Left lobe of liver (tissue), 2 donors: ENCODE measurements at places on chromosomes 7 and 10.
A peak's percentile ranks its signal among the peaks of the same experiment; 100 is the strongest.

- no peak for DNase-seq
These were observed 44.3 kb upstream of the PPP1R17 start for GRCh38 chr7:31642681-31643115.

- DNase-seq, result no peak
These were observed 25.2 kb downstream of the CREB3L2 start for GRCh38 chr7:137976696-137977095.

- DNase-seq, result no peak
These were observed 33.3 kb upstream of the NMT2 start for GRCh38 chr10:15201589-15202300.

DNA sequence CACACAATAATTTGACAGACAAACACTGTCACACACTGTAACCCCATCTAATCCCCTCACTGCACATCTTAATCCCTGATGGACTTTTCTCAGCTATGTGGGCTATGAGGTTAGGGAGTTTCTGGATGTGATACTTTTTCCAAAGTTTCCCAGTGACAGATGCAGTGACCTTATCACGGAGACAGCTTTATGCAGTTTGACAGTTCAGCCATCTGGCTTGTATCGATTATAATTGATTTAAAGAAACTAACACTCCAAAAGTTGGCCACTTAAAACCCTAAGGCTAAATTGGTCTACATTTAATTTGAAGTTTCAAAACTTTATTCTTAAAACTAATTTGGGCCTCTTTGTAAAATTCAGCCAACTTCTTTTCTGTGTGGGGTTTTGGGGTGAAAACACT, 196.7 kb downstream of the SDK1 start:
- no peak for DNase-seq

DNA sequence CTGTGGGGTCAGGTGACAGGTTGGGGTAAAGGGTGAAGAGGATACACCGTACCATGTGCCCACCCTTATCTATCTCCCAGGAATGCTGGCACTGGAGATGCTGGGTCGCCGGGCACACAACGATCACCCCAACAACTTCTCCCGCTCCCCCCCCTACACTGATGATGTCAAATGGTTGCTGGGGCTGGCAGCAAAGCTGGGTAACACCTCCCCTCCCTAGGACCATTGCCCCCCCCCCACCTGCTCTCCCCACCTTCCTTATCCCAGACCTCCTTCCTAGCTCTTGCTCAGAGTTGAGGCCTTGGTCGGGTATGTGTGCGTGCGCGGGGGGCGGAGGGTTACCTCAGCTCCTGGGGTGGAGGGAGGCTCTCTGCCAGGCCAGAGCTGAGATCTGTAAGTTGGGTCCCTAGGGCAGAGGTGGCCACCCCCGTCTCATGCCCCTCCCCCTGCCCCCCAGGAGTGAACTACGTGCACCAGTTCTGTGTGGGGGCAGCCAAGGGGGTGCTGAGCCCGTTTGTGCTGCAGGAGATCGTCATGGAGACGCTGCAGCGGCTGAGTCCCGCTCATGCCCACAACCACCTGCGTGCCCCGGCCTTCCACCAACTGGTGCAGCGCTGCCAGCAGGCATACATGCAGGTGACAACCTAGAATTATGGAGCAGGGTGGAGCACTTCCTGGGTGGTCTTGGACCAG, 10.7 kb downstream of the NDST2 start:
- no peak for DNase-seq

DNA sequence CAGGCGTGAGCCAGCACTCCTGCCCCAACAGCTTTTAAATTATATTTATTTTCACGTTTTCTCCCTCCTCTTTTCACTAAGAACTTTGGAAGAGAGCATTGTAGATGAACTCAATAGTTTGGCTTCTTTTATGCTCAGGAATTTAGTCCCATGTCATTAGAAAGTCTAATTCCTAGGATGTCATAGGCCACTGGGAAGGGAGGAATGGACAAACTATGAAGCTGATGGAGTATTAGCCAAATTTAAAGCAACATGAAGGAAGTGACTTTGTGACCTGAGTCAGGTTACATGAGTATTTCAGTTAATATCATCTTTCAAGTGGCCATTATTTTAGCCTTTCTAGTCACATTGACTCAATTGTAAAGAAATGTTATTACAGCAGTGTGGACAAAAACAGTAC, 18.0 kb upstream of the OPN4 start:
- no peak for DNase-seq

GRCh38 chr7:132051311-132051710, 494.9 kb upstream of the PODXL start:
- DNase-seq, result no peak

DNA sequence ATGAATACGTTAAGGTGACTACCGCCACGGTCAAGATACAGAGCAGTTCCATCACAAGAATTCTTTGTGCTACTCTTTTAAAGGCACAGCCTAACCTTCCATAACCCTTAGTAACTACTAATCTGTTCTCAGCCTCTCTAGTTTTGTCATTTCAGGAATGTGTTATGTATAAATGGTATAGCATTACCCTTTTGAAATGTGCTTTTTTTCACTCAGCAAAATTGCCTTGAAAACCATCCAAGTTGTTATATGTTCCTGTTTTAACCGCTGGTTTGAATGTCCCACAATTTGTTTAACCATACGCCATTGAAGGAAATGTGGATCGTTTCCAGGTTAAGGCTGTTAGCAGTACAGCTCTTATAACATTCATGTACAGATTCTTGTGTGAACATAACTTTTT, 32.0 kb downstream of the WAC start:
- DNase-seq, result no peak

- no peak for DNase-seq
These were observed 162.3 kb upstream of the CSTF2T start for GRCh38 chr10:51861731-51862130.

DNA sequence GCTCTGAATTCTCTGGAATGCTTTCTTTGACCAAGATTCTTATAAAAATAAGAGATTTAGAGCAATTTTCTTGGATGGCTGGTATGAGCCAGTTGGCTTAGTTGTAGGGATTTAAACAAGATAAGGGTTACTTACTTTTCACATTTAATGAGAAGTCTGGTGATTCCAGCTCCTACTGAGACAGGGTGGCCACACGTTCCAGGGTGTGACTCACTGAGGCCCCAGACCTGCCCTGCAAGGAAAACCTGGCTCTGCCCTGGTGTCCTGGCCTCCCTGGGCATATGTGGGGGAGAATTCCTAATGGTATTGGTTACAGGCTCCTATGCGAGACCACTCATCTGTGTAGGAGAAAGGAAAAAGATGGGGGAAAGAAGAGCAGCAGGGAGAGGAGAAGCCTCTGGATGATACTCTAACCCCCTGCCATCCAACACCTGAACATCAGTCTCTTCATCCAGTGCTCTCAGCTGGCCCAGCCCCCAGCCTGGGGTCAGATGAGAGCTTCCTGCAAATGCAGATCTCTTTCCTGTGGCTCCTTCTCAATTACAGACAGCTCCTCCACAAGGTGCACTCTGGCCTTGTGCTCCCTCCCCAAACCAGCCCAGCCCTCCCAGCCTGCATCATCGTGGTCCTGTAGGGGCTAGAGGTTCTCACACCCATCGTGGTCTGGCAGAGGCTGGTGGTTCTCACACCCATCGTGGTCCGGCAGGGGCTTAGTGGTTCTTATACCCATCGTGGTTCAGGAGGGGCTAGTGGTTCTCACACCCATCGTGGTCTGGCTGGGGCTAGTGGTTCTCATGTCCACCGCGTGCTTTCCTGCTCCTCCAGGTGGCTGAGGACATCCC, 139.9 kb downstream of the EGFR start:
- DNase-seq, result peak; percentile 39

DNA sequence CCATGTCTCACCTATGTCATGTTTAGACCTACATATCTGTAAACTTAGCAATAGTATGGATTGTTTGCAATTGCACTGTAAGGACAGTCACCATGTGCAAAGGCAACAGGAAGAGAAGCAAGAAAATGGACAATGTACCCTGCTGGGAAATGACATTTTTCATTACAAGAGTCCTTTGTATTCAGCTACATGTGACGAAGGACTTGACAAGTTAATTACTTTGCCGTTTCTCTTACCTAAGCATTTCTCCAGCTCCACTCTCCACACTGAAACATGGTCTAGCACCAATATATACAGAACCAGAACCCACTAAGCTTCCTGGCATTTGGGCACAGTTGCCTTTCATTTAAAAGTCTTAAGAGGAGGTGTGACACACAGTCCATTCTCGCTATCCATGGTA, 76.6 kb upstream of the PFKP start:
- DNase-seq, result no peak

GRCh38 chr7:149880638-149881311, 7.0 kb downstream of the ATP6V0E2 start:
- no peak for DNase-seq

DNA sequence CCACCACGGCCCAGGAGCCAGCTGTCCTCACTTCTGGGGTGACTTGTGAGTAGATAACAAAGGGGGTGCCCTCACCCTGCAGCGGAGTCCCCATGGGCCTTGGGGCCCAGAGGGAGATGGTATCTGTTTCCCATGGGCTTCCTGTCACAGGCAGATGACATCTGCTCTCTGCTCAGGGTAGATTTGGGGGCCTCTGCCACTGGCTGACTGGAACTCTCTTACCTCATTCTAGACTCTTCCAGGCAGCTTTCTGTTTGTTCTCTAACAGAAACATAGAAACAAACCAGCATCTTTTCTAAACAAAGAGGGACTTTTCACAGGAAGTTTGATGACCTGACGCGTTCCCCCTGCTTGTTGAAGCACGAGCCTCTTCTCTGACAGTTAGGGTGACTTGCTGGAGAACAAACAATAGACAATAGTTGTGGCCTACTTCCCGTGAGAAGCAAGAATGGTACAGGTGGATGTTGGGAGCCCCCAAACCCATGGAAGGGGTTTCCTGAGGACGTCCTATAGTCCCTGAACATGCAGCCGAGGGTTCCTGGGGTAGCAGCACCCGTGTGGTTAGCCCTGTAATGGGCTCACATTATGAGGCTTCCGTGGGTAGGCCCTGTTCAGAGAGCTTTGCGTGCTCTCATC, 61.6 kb downstream of the GRK5 start:
- no peak for DNase-seq

GRCh38 chr10:24744946-24745345, 21.3 kb upstream of the ARHGAP21 start:
- no peak for DNase-seq

- no peak for DNase-seq
These were observed 152.3 kb upstream of the SHH start for GRCh38 chr7:155964543-155964942.

- no peak for DNase-seq
These were observed 11.2 kb downstream of the ZCCHC24 start for GRCh38 chr10:79434223-79434687.

GRCh38 chr7:159318682-159319351, 174.2 kb upstream of the VIPR2 start:
- no peak for DNase-seq

GRCh38 chr7:106128836-106129235, 16.7 kb upstream of the SYPL1 start:
- no peak for DNase-seq

DNA sequence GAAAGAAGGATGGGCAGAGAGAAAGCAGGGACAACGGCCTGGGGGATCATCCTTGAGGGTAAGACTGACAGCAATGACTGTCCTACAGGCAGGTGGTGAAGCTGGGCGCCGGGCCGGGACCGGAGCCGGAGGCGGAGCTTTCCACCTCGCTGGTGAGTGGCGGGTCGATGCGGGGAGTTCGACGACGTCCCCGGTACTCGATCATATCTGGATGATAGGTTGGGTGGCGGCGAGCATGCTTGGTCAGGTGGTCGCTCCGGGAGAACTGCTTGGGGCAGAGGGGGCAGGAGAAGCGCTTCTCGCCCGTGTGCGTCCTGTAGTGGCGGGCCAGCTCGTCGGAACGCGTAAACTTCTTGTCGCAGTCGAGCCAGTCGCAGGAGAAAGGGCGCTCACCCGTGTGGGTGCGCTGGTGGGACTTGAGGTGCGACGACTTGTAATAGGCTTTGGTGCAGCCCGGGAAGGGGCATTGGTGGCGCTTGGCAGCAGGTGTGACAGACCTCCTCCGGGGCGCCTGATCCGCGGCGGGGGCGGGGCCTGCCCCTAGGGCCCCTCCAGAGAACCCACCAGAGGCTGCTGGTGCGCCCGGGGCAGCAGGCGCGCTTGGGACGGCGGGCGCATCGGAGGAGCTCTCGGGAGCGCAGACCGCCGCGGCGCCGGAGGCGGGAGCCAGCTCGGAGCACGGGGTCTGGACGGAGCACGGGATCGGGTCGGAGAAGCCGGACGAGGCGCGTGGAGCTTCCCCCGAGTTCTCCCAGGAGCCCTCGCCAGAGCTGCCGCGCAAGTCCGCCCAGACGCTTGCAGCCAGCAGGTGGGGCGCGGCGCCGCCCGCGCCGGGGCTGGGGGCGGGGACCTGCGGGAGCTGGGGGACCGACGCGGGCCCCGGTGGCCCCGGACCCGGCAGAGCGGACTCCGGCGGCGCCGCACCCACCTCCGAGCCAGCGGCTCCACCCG, 752 bp downstream of the KLF14 start:
- DNase-seq, result peak; percentile 48

- peak; percentile 80 for DNase-seq
These were observed 19.1 kb downstream of the DNAJB12 start for GRCh38 chr10:72335394-72336258.

DNA sequence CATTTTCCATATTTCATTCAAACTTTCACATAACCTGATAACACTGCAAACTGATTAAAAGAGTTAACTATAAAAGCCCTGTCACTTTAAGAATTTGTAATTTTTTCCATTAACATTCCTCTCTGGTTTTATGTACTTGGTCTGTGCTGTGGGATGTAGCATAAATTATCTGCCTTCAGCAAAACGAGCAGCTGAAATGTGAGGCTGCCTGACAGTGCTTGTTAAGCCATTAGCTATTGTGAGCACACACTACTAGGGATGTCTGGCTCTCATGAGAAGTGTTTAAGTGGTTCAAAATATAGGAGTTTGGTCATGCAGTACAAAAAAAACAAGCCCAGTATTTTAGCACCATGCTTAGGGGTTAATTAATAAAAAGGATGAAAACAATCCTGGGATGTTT, 63.0 kb downstream of the HOXA1 start:
- DNase-seq, result no peak

DNA sequence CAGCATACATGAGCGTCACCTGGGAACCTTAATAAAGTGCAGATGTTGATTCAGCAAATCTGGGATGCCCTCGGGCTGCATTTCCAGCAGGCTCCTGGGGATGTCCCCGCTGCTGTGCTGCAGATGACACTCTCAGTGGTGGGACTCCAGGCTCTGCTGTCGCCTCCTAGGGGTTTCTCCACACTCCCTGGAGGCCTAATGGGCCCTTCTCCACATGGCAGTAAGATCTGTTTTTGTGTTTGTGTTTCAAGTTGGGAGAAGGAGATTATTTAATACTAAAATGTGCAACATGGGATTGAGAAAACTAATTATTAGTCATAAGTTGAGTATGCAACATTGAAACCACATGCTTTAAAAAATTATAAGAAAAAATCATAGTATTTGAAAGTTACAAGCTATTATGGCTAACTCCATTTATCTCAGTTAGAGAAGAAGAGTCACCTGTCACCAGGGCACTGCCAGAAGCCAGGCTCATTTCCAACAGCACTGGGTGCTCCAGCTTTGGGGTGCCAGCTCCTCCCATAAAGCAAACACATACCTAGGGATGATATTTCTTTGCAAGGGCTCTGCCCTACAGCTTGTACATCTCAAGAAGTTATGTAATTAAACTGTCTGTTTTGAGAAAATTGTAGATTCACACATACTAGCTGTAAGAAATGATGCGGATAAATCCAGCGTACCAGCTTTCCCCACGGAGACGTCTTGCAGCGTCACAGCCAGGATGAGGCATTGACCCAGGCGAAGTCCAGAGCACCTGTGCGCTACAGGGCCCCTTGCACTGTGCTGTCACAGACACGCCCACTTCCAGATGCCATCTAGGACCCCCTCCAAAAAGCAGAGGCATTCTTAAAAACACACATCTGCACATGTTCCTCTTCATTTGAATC, 106.4 kb downstream of the EGFR start:
- DNase-seq, result no peak

GRCh38 chr10:115093286-115093775, at the start of gene ATRNL1:
ATRNL1 (plus strand) TSS chr10:115093365; CDS start chr10:115093751, 386 bp downstream.
- DNase-seq, result peak; percentile 46
